Daoy (cell line): ENCODE measurements at places on chromosomes 3 and 15. TPM values are rescaled to one million over a fixed set of nuclear protein-coding genes. Genes with fewer than 3 reads are reported as not detected.
A peak's percentile ranks its signal among the peaks of the same experiment; 100 is the strongest.

- DNase-seq = peak; percentile 51
Measured at GRCh38 chr3:16101295-16102186, 72.9 kb upstream of the GALNT15 start.

GRCh38 chr3:100030346-100030745, 84.0 kb downstream of the FILIP1L start:
- DNase-seq = no peak

DNA sequence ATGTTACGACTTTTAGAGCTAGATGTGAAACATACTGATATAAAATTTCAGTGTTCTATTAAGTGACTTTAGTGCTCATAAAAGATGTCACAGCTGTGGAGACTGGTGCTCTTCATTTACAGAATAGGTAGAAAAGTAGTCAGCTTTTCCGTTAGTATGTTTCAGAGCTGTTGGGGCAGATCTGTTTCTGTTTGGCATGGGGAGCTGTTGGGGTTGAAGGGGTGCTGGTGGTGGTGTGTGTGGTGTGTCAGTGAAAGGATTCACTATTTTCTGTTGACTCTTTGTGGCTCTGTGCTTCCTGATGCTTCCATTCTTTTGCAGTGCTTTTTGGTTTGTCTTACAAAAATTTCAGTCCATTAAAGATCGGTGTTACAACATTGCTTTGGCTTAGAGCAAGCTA, 3.2 kb downstream of the UBE2E2 start:
- DNase-seq = no peak

- no peak for DNase-seq
Measured at GRCh38 chr3:53892286-53892637, 603 bp upstream of the SELENOK start.

DNA sequence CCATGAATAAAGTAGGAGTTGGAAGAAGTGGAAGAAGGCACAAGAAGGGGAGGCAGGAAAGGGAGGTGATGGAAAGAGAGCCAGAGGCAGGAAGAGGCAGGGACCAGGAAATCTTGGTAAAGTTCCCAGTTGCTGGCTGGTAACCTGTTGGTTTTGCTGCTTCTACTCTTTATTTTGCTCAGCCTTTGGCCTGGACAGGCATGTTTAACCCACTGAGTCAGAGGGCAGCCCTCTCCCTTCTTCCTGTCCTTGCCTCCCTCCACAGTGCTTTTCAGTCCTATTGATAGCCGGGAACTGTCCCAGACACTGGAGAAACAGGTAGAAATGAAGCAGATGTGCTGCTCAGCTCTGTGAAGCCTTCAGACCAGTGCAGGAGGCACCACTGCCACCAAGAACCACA, 43.4 kb upstream of the APEH start:
- no peak for DNase-seq

DNA sequence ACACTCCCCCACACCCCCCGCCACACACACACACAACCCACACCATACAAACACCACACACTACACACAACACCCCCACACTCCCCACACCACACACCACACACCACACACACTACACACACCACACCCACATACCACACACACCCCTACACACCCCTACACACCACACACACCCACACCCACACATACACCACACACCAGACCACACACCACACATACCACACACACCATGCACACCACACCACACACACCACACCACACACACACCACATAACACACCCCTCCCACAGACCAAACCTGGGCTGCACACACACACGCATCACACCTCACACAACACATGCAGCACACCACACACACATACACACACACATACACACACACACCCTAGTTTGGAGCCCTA, 1.8 kb upstream of the RASGRF1 start:
- no peak for DNase-seq

- no peak for DNase-seq
Measured at GRCh38 chr3:117405359-117405758, 695.8 kb downstream of the TUSC7 start.

GRCh38 chr3:129688271-129688895, 81.9 kb upstream of the PLXND1 start:
- DNase-seq = no peak

GRCh38 chr3:112297714-112298113, 3.7 kb upstream of the SLC9C1 start:
- DNase-seq = no peak

DNA sequence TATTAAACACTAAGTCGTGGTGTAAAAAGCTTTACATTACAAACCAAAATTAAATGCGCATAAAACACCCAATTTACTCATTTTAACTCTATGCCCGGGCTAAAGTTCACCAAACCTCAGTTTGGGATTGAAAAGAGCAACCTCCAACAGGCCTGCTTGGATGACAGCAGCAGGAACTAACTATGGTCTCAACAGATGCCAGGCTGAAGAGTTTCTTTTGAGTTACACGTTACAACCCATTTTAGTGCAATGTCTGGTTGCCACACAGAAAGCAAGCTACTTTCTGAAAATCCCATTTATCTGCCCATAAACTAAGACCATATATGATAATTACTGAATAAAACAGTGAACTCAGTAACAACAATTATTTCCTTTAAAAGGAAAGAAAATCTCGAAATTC, 2.2 kb downstream of the SATB1 start:
- DNase-seq = peak; percentile 2

- DNase-seq = no peak
Measured at GRCh38 chr3:102790747-102791325, 356.0 kb downstream of the ZPLD1 start.

DNA sequence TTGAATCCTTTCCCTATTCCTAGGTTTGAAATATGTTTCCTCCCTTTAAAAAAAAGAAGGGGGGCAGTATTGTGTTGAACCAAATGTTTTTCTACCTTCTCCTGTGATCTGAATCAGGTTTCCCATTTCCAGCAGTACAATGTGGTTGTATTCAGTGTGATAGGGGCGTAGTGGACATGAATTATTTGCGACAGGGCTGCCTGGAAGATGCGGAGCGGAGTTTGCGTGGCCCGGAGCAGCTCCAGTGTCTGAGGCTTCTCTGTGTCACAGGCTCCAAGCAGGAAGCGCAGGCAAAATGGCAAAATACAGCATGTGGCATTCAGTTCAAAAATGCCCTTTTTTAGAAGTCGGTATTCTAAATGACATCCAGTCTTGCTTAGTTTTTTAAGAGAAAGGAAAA, 154.4 kb downstream of the PGPEP1L start:
- peak; percentile 92 for DNase-seq

GRCh38 chr3:166986000-166986399, 394.1 kb downstream of the ZBBX start:
- no peak for DNase-seq

- DNase-seq = peak; percentile 84
Measured at GRCh38 chr15:58473724-58474123, 41.9 kb downstream of the LIPC start.

GRCh38 chr3:14077310-14077709, 47.4 kb downstream of the CHCHD4 start:
- DNase-seq = no peak

DNA sequence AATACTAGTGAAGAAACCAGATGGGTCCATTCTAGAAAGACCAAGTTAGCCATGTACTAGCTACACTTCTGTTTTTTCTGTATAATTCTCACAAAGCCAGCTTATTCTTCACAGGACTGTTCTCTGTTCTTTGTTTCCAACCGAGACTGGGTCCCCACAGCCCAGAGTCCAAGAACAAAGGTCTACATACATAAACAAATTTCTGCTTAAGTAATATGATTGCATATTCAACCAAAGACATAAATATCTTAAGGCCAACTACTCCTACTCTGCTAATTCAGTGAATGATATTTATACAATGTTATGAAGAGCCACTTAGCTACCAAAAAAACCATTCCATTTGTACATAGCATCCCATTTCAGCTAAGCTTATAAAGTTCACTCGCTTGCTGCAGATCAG, 299.8 kb upstream of the CCDC54 start:
- DNase-seq = no peak

GRCh38 chr3:143155756-143156155, 36.2 kb downstream of the CHST2 start:
- DNase-seq = no peak

DNA sequence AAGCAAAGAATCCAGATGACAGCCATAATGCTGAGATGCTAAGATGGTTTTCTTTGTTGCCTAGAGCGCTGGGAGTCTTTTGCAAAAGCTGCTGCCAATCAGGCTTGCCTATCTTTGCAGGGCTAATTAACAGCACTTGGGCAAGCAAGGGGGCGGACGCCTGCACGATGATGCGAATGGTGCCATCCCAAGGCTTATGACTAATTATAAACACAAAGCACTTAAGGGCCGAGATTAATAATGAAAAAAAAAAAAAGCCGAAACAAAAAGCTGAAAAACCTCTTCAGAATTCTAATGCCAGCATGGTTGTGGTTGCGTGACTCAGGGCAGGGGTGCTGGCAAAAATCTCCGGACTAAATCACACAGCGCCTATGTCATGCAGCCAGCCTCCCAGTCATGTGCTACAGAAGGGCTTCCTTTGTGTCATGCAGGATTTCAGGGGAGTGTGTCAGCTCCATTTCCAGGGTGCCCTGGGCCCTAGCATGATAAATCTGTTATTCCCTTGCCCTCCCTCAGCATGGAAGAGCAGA, 185.0 kb upstream of the ANKRD28 start:
- DNase-seq = peak; percentile 94

- no peak for DNase-seq
Measured at GRCh38 chr3:185221203-185221602, 32.6 kb downstream of the EHHADH start.

- DNase-seq = no peak
Measured at GRCh38 chr3:4071481-4072184, 231.5 kb upstream of the SETMAR start.

Gene ARRDC4
- 3.8 and 5.7 TPM in 2 replicates for total RNA-seq

Gene RUBCN
- total RNA-seq = 17.4 and 22.6 TPM in 2 replicates

Gene INSYN1
- 0.06 and 0.21 TPM in 2 replicates for total RNA-seq

Gene SERPINI1
- 0.86 and 7.7 TPM in 2 replicates for total RNA-seq

Gene CGGBP1
- total RNA-seq = 25.8 and 28.6 TPM in 2 replicates

Gene CPLX3
- not detected in 2 replicates for total RNA-seq

Gene PLCH1
- total RNA-seq = 1.5 and 2.0 TPM in 2 replicates

Gene ZPLD1
- 0.06 TPM in 1 of 2 replicates, not detected in the other for total RNA-seq

Gene KBTBD8
- 4.7 and 5.9 TPM in 2 replicates for total RNA-seq

Gene IQCF5
- not detected in 2 replicates for total RNA-seq
